Activated CD8-positive, alpha-beta memory T cell treated with anti-CD3 and anti-CD28 coated beads, Interleukin-2, amount 50 U/mL, for 4 hours (primary cell): ENCODE measurements at places on chromosomes 7 and 10.

GRCh38 chr10:87505366-87506111 is 846 bp downstream of the MINPP1 start:
- peak; percentile 45 for DNase-seq

- DNase-seq, result no peak
Measured at GRCh38 chr7:26735976-26736600, 128.3 kb downstream of the SKAP2 start.

- no peak for DNase-seq
Measured at GRCh38 chr7:145860809-145861208, 255.8 kb upstream of the CNTNAP2 start.

DNA sequence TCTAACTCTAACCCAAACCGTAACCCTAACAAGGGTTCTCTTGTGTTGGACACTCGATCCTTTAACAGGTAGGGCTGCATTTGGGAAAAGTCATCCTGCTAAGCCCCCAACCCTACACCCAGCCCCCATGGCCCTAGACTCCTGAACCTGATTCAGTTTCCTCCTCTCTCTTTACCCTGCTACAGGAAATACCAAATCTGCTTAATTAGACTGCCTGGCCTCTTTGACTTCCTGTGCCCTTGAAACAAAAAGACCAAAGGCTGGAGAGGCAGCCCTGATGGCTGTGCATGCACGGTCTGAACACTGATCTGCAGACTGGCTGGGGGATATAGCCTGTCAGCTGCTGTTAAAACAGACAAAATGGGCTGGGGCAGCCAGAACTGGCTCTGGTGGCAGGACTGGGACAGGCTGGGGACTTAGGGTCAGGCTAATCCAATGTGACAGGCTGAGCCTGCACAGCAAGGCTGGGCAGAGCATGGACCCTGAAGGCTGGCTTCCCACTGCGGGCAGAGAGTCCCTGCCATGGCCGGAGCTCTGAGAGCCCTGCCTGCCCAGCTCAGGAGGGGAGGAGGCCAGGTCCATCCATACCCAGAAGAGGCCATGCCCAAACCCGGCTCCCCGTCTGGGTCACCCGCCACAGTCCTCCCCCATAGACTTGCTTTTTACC is 51.0 kb upstream of the MSMB start:
- DNase-seq, result no peak

DNA sequence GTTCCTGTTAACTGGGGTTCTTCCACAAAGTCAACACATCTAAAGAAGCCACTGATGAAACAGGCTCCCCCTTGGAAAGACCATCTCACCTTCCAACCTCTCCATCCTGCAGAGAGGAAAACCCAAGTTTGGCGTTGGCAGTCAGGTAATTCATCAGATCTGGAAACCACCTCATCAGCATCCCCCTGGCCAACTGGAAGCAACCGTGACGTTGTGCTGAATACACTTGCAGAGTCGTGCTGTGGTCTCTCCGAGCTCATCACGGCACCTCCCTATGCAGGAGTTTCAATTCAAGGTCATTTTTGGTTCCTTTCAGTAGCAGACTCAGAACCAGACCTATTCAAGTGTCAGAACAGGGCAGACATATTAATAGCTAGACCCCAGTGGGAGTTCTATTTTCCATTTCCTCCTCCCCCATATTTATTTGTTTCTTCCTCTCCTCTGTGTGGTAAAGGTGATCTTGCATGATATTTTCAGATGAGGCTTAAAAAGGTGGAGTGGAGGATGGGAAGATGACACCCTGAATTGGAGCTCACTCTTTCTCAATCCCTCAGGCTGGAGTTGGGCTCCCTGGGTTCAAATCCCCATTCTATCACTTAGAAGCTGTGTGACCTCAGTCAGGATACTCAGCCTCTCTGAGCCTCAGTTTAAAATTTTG is 149.1 kb upstream of the ADO start:
- DNase-seq, result no peak

- no peak for DNase-seq
Measured at GRCh38 chr10:7773845-7774801, 13.7 kb downstream of the KIN start.

GRCh38 chr10:133140417-133141143 is 19.4 kb upstream of the KNDC1 start:
- no peak for DNase-seq
